ENCODE measurements at places on chromosomes 11 and 22. TPM values are rescaled to one million over a fixed set of nuclear protein-coding genes. Genes with fewer than 3 reads are reported as not detected.

Gene CATSPERZ
- total RNA-seq, result not detected

Gene POU2AF1
- 4.2 TPM for total RNA-seq

Gene ANO5
- total RNA-seq, result not detected

Gene PRODH
- not detected for total RNA-seq

Gene PIK3C2A
- total RNA-seq, result 25.7 TPM

Gene GSTT2B
- total RNA-seq, result not detected

DNA sequence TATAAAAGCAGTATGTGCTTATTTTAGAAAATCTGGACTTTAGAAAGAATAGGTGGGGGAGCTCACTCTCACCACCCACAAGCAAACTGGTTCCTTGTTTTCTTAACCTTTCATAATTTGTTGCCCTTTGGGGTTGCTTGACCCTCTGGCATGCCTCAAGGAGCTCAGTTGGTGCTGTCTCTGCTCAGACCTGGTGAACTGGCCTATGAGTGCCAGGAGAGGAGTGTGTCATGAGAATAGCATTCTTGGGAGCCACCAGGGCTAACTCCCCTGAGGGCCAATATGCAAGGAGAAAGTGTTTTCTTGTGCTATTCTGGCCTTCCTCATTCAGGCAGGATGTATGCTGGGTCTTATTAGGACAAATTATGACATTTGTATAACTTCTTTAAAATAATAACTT is 21.0 kb upstream of the AMOTL1 start:
- no peak for DNase-seq
- no peaks in the 10 kb centered on the region for H3K36me3 ChIP-seq
- peaks cover 44% of the 10 kb centered on the region for H3K27me3 ChIP-seq
- H3K4me1 ChIP-seq, result no peaks in the 10 kb centered on the region
- H3K27ac ChIP-seq, result no peak overlapping the region

- no peaks in the 10 kb centered on the region for H3K27me3 ChIP-seq
- no peak overlapping the region for H3K4me3 ChIP-seq
- H3K36me3 ChIP-seq, result no peaks in the 10 kb centered on the region
- no peaks in the 10 kb centered on the region for H3K4me1 ChIP-seq
These were observed 34.8 kb downstream of the LRRC74B start for GRCh38 chr22:21080435-21081137.

- H3K36me3 ChIP-seq, result peaks cover 18% of the 10 kb centered on the region
- peak within 1 kb of the TSS; percentile 89 for H3K4me3 ChIP-seq
- peaks cover 35% of the 10 kb centered on the region for H3K4me1 ChIP-seq
- peak; percentile 87 for DNase-seq
These were observed at the start of gene PDE3B for GRCh38 chr11:14643697-14644225. PDE3B (plus strand) TSS chr11:14643804; CDS start chr11:14644076, 272 bp downstream.

DNA sequence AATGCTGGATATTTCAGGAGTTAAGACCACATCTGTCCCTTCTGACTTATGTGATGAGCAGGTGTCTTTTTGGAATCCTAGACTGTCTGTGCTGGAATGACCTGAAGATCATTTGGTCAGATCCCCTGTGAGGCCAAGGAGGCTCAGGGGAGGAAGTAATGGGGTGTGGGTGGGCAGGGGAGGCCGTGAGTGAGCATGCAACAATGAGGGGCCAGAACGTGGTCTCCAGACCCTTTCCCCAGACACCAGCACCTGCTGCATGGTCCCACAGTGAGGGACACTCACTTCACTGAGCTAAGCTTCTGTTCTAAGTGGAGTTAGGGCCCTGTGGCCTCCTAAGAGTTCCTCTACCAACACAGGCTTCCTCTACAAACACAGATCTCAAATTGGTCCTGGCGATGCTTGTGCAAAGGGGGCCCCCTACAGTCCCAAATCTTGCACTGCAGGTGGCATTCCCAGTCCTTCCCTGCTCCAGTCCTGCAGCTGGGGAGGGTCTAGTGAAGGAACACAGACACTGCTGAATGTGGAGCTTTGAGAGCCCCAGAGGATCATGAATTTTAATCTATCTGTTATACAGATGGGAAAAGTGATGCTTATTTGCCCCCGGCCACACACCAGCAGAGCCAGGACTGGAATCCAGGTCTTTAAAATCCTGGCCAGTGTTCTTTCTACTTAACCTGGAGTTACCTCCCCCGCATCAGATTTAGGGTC is 7.4 kb downstream of the USP2 start:
- DNase-seq, result no peak
- no peak overlapping the region for H3K4me3 ChIP-seq
- H3K27ac ChIP-seq, result no peak overlapping the region
- no peaks in the 10 kb centered on the region for H3K4me1 ChIP-seq
- H3K36me3 ChIP-seq, result no peaks in the 10 kb centered on the region
- H3K27me3 ChIP-seq, result no peaks in the 10 kb centered on the region

- H3K27ac ChIP-seq, result no peak overlapping the region
- DNase-seq, result peak; percentile 1
- H3K27me3 ChIP-seq, result peaks cover 29% of the 10 kb centered on the region
- H3K4me3 ChIP-seq, result no peak overlapping the region
These were observed 5.2 kb upstream of the RAB3IL1 start for GRCh38 chr11:61922539-61922938.

GRCh38 chr22:39706376-39707140 is 136.0 kb downstream of the CACNA1I start:
- H3K27ac ChIP-seq, result no peak overlapping the region
- H3K36me3 ChIP-seq, result no peaks in the 10 kb centered on the region
- no peak overlapping the region for H3K4me3 ChIP-seq

DNA sequence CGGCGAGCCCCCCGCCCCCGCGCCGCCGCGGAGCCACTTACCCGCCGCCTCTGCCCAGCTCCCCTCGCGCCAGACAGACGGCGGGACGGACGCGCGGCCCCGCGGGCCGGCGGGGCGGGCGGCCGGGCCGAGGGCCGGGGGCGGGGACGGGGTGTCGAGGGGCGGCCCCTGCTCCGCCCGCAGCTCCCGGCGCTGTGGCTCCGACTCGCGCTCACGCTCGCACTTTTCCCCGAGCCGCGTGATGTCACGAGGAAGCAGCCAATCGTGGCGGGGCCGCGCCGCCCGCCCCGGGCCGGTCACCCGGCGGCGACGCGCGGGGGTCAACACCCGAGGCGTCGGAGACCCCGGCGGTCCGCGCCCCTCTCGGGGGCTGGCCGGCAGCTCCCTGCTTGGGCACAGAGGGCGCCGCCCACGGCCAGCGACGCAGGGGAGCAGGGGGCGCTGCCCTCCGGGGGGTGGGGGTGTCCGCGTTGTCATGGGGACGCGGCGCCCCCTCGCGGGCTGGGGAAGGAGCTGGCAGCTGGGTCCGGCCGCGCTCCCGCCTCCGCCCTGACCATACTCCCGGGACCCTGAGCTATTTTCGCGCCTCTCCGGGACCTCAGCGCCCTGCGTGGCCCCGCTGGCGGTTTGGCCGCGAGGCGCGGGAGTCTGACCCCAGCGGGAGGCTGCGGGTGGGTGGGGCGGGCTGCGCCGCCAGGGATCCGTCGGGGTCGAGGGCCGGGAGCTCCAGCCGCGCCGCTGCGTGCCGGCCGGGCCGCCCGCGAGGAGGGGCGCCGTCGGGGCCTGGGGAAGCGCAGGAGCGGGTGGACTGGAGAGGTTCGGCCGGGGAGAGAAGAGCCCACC is at the start of gene CHRM4:
TSS of gene CHRM4 (minus strand) at position 199 of the 843 bp plus-strand sequence. CDS start 5,219 bp downstream, outside the sequence.
- no peak within 1 kb of the TSS for H3K27ac ChIP-seq
- DNase-seq, result no peak
- H3K4me3 ChIP-seq, result peak within 1 kb of the TSS; percentile 82

GRCh38 chr22:44186737-44187136 is 6.0 kb downstream of the PARVG start:
- H3K4me1 ChIP-seq, result peaks cover 22% of the 10 kb centered on the region
- no peaks in the 10 kb centered on the region for H3K27me3 ChIP-seq
- H3K4me3 ChIP-seq, result no peak overlapping the region
- no peak overlapping the region for H3K27ac ChIP-seq
- no peak for DNase-seq

GRCh38 chr22:24066260-24066659 is 55.2 kb downstream of the CABIN1 start:
- no peak for DNase-seq
- H3K27me3 ChIP-seq, result no peaks in the 10 kb centered on the region
- H3K36me3 ChIP-seq, result peaks cover 4% of the 10 kb centered on the region
- no peaks in the 10 kb centered on the region for H3K4me1 ChIP-seq
- no peak overlapping the region for H3K27ac ChIP-seq
- H3K4me3 ChIP-seq, result no peak overlapping the region
